ENCODE measurements at places on chromosomes 1 and 21.

DNA sequence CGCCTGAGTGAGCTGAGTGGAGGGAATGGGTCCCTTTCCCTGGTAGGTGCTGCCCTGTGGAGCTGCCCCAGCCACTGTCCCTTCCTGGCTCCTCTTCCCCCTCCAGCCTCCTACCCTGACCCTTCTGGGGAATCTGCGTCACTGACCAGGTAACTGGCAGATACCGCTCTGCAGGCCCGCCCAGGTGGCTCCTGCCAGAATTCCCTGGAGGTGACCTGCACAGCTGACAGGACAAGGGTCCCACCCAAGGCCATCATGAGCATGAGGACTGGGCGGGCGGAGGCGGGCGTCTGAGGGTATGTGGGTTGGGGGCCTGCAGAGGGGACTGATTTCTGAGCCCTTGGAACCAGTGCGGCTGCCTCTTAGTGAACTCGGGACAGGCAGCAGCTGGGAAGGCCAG is 32.5 kb downstream of the DHRS3 start:
- no peak for DNase-seq

- DNase-seq: no peak
Measured at GRCh38 chr1:109351457-109351856, 44.6 kb upstream of the MYBPHL start.

DNA sequence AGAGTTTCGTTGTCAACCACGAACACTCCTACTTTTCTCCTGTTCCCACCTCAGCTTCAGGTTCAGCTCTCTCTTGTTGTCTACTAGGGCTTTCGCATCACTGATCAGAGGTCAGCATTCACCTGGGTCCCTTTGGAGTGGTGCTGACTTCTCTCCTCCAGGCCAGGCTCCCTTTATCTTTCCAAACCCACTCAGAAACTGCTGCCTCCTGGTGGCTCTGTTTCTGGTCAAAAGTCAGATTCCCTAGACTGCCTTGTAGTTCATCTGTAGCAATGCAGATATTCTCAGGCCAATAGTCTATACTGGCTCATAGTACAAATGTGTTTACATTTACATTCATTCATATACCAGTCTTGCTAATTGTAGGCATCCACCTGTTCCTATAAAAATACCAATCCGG is 6.4 kb upstream of the ERI3 start:
- DNase-seq: no peak

GRCh38 chr1:27955076-27955475 is 4.7 kb upstream of the XKR8 start:
- no peak for DNase-seq

GRCh38 chr21:40623528-40623927 is 223.4 kb downstream of the DSCAM start:
- no peak for DNase-seq

- no peak for DNase-seq
Measured at GRCh38 chr1:44632598-44632997, 41.7 kb downstream of the TMEM53 start.

- DNase-seq: no peak
Measured at GRCh38 chr1:153794624-153795329, 19.6 kb downstream of the SLC27A3 start.

- DNase-seq: no peak
Measured at GRCh38 chr21:17859661-17860060, 40.5 kb upstream of the C21orf91 start.
